NCI-H774 (cell line): ENCODE measurements at places on chromosomes 2 and 18.

GRCh38 chr2:27212626-27213471 is 781 bp upstream of the SLC5A6 start:
- no peak for DNase-seq

- DNase-seq, result no peak
Observed at GRCh38 chr2:239393388-239393940, 7.4 kb downstream of the HDAC4 start.

DNA sequence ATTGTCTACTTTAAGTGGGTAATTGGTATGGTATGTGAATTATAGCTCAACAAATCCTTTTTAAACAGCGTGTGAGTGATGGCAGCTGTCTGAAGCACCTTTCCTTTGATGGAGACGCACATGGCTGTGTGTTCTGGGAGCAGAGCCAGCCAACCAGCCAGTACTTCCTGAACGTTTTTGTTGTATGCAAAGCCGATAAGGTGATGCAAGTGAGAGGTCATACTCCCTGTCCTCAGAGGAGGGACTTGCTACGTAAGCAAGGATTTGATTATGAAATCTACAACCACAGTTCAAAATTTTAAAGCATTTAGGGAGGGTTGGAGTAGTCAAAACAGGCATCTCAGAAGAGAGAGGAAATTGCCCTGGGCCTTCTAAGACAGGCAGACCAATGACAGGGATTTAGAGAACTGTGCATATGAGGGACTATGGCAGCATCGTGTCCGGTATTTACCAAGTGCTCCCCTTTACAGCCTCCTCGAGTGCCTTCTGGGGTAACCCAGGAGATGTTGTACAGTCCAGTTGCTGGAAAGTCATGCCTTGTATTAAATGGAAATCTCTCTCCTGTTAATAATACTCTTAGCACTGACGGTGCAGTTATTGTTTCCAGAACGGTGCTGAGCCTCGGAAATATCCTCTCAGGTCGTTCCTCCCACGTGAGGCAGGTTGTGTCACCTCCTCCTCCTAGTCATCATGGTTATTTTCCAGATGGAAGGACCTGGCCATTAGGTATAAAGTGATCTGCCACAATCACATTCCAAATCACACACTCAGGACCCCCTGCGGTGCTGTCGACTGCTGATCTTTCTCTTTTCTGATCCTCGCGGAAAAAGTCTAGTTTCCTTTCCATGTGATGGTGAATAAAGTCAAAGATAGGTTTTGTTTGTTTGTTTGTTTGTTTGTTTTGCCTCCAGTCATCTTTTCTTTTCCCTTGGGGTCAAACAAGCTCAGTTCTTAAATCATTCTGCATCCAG is 28.4 kb downstream of the ARHGEF4 start:
- peak; percentile 43 for DNase-seq

DNA sequence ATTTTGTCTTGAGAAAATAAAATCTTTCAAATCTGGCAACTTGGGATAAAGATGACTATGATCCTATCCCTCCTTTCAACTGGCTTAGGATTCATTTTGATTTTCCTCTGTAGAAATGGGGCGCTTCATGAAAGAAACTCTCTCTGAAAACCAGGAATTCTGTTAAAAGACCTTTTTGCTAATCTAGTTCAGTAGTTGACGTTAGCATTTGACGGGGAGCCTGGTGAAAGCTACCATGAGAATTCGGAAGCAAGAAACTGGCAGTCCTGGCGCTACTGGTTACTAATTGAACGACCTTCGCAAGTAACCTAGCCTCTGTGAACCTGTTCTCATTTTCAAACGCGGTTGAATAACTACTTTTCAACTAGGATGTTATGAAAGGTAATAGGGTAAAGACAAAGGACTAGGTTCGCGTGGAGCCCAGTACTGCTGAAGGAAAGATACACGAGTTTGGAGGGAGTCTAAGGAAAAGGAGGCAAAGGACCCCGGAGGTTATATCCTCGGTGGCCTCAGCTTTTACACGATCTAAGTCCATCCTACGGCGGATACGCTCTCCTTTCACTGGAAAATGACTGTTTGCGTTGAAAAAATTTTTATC is 604 bp upstream of the STK11IP start:
- no peak for DNase-seq

GRCh38 chr2:219569041-219569440 is 2.3 kb downstream of the OBSL1 start:
- DNase-seq, result no peak

DNA sequence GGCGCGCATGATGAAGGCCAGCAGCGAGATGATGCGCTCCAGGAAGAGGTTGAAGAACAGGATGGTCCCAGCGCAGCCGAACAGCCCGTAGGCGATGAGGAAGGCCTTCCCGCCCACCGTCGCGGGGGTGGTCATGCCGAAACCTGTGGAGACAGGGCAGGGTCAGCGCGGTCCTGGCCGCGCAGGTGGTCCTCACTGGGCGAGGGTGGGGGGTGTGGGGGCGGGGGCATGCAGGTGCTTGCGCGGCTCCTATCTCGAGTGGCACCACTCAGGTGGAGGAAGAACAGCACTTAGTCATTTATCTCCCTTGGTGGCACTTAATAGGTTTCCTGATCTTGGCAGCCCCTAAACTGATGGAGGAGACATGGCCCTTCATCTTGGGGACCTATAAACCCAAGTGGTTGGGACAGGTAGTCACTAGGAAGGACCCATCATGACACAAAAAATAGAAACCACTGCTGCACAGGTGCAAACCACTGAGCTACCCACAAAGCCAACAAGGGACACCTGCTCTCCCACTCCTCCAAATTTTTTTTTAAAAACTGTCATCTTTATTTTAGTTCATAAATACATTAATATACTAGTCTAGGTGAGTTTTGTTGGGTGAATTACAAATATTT is 118.8 kb downstream of the MSH2 start:
- no peak for DNase-seq

DNA sequence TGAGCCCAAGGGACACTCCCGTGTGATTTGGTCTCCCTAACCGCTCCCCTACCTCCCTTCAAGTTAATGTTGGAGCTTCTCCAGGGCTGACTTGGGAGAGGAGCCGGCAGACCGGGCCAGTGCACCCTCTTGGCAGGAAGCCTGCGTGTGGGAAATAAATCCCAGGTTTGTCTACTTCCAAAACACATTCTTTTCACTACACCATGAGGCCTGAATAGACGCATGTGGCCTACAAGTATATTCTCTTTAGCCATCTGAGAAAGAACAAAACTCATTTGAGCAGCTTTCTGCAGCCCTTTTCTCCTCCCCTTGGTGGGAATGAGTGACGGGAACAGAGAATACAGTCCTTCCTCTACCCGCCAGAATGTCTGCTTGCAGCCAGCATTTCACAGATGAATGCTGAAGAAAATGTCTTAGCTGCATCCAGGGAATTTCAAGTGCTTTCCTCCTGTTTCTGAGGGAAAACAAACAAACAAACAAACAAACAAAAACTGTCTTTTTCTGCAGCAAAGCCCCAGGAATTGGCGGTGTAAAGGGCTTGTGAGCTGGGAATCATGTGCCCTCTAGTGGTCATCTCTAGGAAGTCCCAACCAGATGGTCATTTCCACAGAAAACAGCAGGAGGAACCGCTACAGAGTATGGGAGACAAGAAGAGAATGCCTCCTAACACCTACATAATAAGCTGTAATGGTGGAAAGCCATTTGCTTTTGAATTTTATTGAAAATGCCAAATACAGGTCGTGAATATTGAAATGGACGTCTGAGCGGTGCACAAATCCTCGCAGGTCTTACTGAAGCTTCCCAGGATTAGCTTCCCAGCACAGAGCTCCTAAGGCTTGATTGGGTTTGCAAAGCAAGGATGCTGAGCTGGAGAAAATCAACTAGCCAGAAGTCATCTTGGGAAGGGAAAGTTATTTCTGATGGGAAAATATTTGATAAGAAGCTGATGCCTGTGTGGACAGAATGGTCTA is 41.2 kb upstream of the DAPL1 start:
- DNase-seq, result peak; percentile 58
